ENCODE measurements at places on chromosomes 16 and 17.
A peak's percentile ranks its signal among the peaks of the same experiment; 100 is the strongest.

DNA sequence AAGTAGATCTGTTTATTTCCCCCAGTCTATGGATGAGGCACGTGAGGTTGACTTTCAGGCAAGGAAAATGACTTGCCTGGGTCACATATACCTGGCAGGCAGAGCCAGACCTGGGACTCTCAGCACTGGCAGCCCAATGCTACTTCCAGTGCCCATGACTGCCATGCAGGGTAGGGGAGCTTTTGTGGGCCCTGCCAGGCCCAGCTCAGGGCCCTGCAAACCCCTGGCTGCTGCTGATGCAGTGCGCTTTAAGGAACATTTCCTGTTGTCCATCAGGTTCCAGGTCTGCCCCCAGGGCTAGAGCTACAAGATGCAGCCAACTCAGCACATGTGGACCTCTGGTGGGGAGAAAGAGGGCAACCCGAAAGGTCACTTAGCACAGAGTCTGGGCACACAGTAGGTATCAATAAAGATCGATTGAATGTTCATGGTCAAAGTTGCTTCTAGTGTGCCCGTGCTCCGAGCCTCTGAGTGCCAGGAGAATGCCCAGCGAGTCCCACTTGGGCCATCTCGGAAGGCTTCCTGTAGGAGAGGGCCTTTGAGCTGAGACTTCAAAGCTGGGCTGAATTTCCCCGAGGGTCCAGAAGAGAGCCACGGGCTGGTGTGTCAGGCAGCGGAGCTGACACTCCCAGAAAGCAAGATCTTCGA lies 513 bp upstream of the TBX21 start:
- peak; percentile 29 for DNase-seq

DNA sequence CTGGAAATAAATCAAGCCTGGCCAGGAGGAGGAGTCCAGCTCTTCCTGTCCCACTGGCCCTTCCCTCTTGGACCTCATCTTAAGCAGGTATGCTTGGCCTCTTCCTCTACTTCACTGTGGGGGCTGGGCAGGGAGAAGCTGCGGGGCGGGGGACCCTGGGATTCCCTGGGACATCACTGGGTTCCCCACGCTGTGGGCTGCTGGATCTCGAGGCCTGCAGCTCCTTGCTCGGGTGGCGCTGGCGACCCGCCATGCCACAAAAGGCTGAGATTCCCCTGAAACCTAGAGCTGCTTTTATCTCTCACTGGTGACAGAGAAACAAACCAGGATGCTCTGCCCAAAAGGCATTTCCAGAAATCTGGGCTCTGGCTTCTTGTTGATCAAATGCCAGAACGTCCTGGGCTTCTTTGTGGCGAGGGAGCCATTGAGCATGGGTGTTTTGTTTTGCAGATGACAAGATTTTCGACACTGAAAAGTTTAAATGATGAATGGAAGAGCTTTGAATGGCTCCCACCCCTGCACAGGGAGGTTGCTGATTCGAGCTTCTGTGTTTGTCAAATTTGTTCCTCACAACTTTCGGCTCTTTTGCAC lies 8.6 kb upstream of the PGS1 start:
- no peak for DNase-seq

GRCh38 chr17:63986821-63987220 lies 11.3 kb upstream of the PRR29 start:
- DNase-seq, result no peak

GRCh38 chr16:69927056-69927757 lies 23.9 kb upstream of the CLEC18A start:
- DNase-seq, result no peak

DNA sequence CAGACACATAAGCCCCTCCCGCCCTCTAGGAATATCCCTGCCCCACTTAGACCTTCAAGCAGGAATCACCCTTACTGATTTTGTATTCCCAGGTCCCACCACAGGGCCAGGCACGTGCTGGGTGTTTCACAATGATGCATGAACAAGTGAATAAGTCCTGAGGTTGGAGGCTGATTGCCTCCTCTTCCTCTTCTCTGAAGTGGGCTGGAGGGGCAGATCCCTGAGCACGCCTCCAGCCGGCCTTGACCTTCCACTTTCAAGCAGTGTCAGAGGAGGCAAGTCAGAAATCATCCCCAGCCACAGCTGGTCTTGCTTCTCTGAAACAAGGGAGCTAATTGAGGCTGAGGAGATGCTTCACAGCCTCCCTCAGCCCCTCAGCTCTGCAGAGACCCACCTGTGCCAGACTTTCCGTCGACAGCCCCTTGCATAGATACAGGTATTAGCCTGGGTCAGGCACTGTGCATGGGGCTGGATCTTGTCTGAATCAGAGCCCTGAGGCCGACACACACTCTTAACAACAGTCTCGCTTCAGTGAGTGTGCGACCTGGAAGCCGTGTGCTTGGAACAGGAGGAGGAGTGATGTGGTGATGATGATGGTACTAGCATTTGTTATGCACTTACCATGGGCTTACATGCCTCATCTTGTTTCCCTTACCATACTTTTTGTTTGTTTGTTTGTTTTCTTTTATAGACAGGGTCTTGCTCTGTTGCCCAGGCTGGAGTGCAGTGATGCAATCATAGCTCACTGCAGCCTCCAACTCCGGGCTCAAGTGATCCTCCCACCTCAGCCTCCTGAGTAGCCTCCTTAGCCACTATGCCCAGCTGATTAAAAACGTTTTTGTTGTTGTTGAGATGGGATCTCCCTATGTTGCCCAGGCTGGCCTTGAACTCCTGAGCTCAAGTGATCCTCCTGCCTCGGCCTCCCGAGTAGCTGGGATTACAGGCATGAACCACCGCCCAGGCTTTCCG lies 15.0 kb downstream of the MRM1 start:
- DNase-seq, result no peak

- DNase-seq, result no peak
These were observed 40.3 kb upstream of the MTSS2 start for GRCh38 chr16:70725912-70726828.

- no peak for DNase-seq
These were observed 4.4 kb downstream of the HDAC5 start for GRCh38 chr17:44119062-44119461.

DNA sequence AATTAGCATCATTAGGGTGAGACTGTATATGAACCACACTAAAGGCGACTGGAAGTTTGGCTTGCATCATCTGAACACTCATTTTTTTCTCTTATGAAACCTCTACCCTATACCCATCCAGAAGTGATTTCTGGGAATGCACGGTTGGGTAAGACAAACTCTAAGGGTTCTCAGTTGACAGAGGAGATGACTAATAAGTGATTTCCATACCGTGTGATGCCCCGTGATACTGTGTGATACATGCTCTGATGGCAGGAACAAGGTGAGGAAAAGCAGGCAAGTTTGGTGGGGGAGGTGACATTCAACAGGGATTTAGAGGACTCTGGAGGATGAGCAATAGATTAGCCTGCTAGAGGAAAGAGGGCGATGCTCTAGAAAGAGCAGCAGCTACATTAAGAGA lies 156.4 kb upstream of the CCL2 start:
- no peak for DNase-seq

- DNase-seq, result no peak
These were observed 23.3 kb downstream of the STAT5B start for GRCh38 chr17:42252597-42253550.

DNA sequence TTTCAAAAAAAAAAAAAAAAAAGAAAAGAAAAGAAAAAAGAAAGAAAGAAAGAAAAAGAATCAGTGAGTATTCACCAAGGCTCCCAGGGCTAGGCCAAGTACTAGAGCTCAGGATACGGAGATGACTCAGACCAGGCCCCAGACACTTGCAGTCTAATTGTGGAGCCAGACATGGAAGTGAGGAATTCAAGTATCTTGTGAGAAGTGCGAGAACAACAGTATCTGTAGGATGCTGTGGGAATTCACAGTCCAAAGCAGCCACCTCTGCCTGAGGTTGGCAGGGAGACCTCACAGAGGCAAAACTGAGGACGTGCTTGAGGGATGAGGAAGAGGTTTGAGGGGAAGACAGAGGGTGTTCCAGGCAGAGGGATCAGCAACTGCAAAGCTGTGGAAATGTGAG lies 14.0 kb upstream of the ALDOA start:
- no peak for DNase-seq

DNA sequence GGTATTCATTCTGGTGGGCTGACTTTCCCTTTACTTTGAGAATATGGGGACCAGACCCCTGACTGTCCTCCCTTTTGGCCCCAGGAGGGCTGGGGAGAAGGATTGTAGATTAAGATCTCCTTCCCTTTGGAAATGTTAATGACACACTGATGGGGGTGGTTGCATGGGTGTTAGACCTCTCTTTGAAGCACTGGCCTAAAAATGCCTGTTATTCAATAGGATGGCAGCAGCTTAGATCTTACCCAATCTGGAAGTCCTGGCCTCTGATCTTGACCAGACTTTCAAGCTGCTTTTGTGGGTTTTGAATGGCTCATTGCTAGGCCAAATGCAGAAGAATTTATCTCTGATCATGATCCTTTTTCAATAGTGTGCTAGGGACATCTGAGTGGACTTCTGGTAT lies 25.7 kb downstream of the MAP3K3 start:
- no peak for DNase-seq

DNA sequence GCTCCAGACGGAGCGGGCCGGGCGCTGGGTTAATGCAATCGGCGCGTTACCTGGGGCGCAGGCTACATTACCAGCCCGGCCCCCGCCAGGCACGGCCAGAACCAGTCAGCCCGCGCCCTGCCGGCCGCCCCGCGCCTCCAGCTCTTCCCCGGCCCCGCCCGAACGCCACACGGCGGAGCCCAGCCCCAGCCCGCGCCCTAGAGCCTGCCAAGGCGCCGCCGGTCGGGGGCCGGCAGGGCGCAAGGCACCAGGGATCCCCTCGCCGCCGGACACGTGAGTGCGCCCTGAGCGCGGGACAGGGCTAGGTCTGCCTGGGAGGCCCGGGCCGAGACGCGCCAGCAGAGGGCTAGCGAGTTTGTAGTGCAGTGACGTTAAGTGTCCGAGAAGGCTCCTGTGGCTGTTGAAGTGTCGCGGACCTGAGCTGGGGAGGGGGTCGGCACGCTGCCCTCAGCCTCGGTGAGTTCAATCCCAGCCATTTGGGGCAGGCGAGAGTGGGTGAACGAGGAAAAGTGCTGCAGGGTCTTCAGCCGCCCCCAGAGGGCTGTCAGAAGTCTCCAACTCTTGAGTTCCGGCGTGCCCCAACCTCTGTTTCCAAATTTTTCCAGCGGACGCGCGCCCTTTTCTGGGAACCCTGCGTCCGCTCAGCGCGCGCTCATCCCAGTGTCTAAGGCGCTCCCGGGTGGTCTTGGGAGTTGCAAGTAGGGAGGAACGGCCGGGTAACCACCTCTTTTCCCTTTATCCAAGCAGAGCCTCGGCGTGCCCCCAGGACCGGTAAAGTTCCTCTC lies at the start of gene SLC6A2:
Gene SLC6A2, plus strand, starts transcription at position 92 of the 785 bp plus-strand sequence. CDS start 707 bp downstream, outside the sequence.
- DNase-seq, result no peak

GRCh38 chr17:65434878-65435277 lies 126.6 kb downstream of the AXIN2 start:
- no peak for DNase-seq

DNA sequence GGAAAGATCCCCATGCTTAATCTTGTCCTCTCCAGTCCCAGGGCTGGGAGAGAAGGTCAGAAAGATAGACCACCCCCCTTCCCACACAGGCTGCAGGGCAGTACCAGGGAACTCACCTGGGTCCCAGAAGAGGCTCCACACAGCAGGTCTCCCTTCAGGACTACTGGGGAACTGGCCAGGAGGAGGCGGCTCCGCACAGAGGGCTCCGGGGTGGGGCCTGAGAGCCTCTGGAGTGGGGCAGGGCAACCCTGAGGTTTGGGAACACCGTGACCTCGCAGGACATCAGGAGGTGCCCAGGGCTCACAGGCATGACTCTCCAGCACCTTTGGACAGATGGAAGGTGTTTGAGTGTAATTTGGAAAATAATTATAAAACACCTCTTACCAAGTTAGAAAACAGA lies 11.0 kb downstream of the ABCA3 start:
- no peak for DNase-seq

GRCh38 chr16:88667461-88667860 lies 4.6 kb upstream of the MVD start:
- DNase-seq, result no peak

DNA sequence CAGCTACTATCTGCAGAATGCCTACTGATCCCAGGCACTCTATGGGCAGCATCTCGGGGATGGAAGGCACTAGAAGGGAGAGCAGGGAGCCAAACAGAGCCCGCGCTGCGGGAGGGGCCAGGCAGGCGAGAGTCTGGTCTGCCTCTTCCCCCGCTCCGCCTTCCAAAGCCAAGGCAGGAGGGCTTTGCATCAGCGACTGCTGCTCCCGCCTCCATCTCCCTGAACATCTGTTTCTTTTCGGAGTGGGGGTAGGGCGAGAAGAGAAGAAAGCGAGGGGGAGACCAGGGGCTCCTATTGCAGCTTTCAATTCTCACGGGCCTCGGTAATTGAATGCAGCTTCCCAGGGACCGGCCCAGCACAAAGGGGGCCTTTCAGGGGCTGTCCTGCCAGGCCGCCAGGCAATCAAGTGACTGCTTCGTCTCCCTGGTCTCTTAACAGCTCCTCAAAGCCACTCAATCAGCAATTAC lies 31.4 kb upstream of the CDC42EP4 start:
- DNase-seq, result no peak

DNA sequence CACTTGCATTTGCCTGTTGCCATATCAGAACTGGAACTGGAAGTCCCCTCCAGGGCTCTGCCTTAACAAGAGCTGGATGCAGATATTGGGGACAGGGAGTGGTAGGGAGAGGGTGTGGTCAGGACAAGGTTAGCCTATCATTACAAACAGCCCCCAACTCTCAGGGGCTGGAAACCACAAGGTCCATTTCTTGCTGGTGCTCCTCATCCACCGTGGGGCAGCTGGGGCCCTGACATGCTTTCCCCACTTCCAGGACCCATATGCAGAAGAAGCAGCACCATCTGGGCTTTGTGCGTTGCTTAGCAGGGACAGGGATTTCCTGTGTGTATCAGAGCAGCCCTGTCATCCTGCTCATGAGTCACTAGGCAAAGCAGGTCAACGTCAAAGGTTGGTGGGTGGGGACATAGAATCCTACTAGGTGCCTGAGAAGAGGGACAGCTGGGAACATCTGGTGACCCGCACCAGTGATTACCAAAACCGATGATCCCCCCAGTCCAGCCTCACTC lies 26.9 kb downstream of the RGS9 start:
- DNase-seq, result no peak

GRCh38 chr17:80991645-80992076 lies at the start of gene CHMP6:
TSS of gene CHMP6 (plus strand) at chr17:80991841. CDS start at chr17:80991919, 78 bp downstream.
- DNase-seq, result peak; percentile 82

DNA sequence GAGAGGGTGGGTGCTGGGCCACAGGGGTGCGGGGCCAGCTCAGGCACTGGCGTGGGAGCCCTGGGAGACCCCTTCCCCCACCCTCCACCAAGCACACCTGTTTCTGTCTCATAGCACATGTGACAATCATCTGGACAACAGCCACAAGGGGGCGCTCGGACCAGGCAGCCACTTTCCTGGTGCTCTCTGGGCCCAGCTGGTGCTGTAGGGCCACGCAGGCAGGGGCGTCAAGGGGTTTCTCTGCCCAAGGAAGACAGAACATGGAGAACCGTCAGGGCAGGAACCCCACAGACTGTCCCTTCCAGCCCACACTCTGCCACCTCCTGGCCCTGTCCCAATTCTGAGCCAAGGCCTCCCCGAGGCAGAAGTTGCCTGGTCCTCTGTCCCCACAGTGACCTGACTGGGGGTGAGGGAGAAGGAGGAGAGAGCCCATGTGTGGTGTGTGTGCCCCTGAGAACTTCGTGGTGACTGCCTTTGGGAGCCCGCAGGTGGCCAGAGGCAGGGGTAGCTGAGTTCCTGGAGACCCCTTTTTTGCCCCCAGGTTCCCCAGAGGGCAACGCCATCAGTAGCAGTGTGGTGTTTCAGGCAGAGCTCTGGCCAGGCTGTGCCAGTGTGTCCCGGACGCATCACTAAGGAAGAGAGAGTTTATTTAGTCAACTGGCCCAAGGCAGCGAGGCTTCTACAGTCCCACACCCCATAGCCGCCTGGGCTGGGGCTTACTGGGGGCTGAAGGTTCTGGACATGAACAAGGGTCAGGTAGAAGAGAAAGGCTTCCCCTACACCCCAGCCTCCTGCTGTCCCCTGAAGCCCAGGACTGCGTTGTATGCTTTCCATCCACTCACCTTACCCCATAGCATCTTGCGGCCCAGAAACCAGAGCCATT lies 3.1 kb upstream of the SETD6 start:
- peak; percentile 83 for DNase-seq

All from activated T-cell treated with anti-CD3 and anti-CD28 coated beads, Interleukin-2, amount 50 U/mL, for 1 hour (primary cell).